Hindlimb muscle (tissue), 1 donor: ENCODE measurements at places on chromosomes 4 and X. TPM values are rescaled to one million over a fixed set of nuclear protein-coding genes. Genes with fewer than 3 reads are reported as not detected.

The POF1B gene
- 0.23 TPM for polyA plus RNA-seq

DNA sequence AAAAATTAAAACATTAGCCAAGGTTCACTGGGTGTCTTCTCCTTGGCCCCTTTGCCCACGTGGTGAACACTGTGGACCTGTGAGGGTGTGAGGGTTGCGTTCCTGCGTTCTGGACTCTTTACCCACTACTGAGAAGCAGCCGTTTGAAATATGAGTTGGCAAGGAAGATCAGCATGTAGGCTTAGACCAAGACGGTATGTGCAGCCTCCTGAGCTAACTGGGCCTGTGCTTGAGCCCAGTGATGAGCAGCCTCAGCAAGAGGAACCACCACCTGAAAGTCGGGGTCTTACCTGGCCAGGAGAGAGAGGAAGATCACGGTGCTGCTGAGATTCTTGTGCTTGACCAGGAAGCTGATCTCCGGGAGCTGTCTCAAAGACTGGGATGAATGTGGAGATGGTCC, 19.5 kb downstream of the RGS12 start:
- no peak for DNase-seq

The RIPPLY1 gene
- polyA plus RNA-seq, result not detected

The MAGEA12 gene
- polyA plus RNA-seq, result not detected

DNA sequence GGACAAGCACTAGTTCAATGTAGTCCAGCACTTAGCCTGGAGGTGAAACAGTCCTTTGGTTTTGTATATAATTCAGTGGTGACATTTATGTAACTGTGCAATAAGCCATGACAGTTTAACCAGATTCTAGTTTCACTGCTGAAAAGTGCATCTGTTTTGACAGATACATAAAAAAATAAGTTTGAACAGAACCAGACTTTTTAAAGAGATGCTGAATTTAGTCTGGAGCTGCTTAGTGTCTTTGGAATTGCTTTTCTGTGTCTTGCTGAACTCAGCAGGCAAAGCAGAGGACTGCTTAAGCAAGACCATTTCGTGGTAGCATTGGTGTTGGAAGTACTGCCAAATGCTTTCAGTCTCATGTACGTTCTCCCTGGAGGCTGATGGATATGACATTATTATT, 393.5 kb downstream of the MAPK10 start:
- no peak for DNase-seq

DNA sequence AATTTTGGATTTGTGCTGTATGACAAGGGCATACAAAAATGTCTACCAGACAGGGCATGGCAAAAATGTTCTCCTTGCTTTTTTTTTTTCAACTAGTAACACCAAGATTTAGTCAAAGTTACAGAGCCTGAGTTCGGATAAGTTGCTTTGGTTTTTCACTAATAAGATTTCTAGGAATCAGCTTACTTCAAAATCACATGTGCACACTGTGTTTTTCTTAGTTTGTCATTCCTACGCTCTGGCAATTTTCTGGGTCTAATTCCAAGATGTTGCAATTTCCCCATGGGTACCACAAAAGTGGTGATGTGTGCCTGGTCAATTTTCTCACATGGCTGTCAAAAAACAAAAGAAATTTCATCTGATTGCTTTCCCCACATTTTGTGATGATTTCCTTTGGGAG, 6.3 kb downstream of the C1QTNF7 start:
- no peak for DNase-seq

The PDLIM5 gene
- polyA plus RNA-seq, result 268 TPM
